ENCODE measurements at places on chromosomes 2 and 18.

DNA sequence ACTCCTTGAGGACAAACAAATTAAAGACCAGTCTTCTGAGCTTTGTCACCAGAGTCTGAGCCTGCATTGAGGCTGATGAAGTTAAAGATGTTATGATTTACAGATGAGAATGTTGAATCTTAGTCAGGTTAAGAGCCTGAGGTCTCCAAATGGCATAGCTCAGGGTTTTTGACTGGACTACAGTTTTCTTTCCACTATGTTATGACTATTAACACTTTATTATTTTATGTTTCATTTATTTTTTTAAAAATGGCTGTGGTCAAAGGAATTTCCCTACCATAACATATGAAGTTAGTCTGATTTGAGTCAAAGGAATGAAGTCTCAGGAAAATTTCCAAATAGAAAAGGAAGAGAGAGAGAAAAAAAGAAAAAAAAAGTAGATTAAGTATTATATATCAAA, 39.7 kb upstream of the CWC22 start:
- no peak for DNase-seq

DNA sequence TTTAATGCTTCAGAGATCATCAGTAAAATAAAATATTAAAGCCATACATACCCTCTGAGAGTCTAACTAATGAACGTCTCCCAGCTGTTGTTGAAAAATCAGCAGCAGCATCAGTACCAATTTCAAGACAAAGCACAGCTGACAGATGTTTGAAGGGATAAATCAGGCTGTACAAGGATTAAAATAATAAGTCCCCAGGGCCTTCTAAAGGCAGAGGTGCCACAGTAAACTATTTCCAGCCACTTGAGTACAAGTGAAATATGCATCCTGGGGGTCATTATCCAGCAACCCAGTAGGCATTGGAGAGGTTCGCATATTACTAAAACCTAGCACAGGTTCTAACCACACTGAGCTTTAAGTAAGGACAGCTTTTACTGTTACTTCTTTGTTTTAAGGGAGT, 76.9 kb downstream of the NXPH2 start:
- DNase-seq = no peak

GRCh38 chr18:53886058-53886457, 338.4 kb downstream of the MBD2 start:
- no peak for DNase-seq

DNA sequence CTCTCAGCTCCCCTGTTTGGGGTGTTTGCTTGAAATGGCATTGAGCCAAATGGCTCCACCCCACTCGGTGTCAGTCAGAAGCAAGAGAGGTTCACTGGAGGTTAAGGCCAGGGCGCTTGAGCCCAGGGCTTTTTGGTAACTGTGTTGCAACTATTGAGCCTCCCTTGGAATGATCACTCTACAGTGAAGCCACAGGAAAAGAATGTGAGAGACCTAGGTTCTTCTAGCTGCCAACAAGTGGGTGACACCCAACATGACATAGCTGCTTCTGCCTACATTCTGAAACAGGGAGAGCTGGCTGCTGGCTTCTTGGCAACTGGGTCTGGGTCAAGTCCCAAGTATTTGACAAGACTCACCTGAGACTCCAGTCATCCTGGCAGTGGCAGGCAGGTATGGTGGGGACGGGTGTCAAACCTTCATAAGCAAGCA, 7.1 kb upstream of the GRHL1 start:
- DNase-seq = no peak

DNA sequence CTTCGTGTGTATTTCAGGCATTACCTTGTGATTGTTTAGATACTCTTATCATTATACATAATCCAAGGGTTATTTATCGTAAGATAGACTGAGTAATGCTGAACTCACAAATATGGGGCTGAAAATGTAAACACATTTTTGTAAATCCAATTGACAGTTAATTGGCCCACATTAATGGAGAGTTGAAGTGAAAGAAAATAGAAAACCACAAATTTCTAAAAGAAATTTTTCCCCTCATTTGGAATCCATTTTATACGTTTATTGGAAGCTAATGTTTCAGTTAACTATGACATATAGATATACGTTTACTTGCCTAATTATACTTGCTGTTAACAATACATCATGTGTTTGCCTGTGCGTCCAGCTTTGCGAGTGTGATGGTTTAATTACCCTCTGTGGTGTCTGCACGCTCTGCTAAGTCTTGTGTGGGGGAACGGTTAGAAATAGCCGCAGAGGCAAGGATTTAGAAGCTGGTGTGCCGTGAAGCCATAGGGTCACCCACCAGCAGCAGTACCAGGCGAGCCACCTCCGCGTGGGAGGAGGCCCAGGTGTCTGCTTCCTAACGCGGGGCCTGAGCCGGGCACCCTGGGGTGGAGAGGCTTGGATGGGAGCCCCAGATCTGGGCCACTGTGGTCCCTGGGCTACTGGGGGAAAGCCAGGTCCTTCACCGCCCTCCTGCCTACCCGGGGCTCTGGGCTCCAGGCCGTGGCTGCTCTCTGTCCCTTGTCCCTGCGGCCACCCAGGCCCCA, 38.0 kb downstream of the TSHZ1 start:
- DNase-seq = no peak

DNA sequence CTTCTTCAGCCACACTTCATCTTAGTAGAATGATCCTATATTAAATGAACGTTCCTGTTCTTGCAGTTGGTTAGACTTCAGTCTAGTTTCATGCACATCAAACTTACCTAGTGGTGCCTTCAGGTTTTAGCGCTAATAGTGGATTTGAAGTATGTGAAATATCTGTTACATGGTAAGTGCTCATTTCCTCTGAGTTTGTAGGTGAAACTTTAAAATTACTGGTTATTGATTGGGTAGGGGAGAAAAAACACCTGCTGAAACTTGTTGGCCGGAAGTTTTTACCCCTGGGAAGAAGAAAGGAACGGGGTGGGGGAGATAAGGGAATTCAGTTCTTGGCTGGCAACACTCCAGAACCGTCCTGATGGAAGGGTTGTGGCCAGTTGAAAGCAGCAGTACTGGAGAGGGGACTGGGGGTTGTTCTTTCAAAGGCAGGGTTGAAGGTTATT, 112.8 kb downstream of the SPTBN1 start:
- no peak for DNase-seq

GRCh38 chr2:234355021-234355720, 141.7 kb downstream of the ARL4C start:
- no peak for DNase-seq

All from activated naive CD4-positive, alpha-beta T cell treated with Interleukin-2 at 50 U/mL for 16 hours (primary cell).